Activated T-cell treated with anti-CD3 and anti-CD28 coated beads, Interleukin-2, amount 50 U/mL, for 4 hours (primary cell): ENCODE measurements at places on chromosomes 1 and 21.

- DNase-seq, result no peak
Measured at GRCh38 chr1:210262167-210262896, 29.7 kb downstream of the SERTAD4 start.

GRCh38 chr1:77085109-77085508 lies 134.1 kb downstream of the PIGK start:
- DNase-seq, result no peak

GRCh38 chr1:17128361-17128760 lies 9.1 kb upstream of the PADI2 start:
- DNase-seq, result no peak

DNA sequence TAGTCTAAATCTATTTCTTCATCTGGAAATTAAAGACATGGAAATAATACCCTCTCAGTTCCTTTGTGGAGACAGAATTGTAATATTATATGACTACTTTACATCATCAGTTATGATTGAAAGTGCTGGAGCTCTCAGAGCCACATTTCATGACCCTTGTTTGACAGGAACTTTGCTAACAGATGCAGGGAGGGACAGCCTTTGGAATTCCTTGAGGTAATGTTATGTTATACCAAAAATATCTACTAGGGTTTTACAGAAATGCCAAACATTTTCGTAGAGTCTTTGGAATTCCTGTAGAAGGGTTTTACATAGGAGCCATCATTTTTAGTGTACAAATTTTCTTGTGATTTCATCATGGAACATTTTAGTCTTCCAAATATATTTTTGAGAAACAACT lies 57.4 kb upstream of the ADAMTS5 start:
- DNase-seq, result no peak

DNA sequence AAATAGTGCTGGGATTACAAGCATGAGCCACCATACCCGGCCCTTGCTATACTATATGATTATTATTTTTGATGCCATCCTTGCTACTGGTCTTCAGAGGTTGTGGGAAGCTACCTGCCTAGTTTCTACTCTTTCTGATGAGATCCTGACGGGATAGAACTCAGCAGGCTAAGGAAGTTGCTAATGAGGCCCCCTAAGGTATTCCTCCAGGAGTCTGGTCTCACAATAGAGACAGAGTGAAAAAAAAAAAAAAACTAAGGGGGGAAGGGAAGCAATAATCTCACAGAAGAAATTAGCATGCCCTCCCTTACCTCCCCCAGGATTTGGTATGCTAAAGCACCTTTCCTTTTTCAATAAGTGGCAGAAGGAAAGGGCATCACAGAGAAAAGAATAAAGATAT lies 17.6 kb downstream of the INTS3 start:
- DNase-seq, result no peak

GRCh38 chr1:207817778-207818751 lies 66.2 kb downstream of the CD46 start:
- no peak for DNase-seq
